Type B pancreatic cell (in vitro differentiated cells): ENCODE measurements at places on chromosomes 2 and 18.
A peak's percentile ranks its signal among the peaks of the same experiment; 100 is the strongest.

DNA sequence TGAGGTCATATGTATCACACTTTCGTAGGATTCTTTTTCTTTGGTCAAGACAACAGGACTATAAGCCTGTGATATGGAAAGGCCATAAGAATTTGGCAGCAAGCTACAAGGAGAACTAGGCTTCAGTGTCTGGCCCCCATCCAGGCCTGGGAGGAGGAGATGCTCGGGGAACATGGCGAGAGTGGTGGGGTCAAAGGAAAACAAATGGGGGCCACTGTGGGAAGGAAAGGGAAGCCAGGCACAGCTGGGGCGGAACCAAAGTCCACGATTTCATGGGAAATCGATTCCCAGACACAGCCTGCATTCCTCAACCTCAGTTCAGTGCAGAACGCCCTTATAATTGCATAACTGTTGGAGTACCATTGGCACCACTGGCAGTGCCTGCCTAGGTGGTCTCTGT lies 58.2 kb downstream of the MBP start:
- no peak for DNase-seq

DNA sequence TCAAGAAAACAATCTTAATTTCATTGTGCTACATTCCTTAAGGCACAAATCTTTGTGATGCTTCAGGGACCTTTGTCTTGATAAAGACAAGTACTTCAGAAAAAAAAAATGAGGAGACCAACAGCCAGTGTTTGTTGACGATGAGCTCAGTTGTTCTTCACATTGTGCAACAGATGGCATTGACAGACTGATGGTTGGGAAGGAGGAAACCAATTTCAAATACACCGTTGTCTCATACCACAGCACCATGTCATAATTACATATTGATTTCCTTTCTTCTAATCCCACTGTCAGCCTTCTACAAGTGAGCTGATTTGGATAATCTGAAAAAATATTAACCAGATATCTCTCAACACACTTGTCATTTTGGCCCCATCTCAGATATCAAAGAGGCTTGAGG lies 53.7 kb upstream of the GRB14 start:
- no peak for DNase-seq

DNA sequence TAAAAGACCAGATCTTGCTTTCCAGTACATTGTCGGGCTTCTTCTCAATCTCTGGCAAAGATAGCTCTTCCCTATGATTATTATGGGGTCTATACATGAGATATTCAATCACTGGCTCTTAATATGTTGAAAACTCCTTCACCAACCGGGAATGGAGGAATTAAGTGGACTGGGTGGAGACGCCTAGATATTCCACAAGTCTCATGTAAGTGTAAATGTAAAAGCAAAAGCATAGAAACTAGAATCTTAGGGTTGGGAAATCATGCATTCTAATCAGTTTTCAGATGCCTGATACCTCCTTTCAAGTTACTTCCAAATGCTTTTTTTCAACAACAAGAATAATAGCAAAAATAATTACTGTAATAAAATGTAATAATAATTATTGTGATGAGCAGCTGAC lies 38.0 kb downstream of the DPP4 start:
- no peak for DNase-seq

- no peak for DNase-seq
Observed at GRCh38 chr18:79317703-79318102, 78.0 kb upstream of the NFATC1 start.

DNA sequence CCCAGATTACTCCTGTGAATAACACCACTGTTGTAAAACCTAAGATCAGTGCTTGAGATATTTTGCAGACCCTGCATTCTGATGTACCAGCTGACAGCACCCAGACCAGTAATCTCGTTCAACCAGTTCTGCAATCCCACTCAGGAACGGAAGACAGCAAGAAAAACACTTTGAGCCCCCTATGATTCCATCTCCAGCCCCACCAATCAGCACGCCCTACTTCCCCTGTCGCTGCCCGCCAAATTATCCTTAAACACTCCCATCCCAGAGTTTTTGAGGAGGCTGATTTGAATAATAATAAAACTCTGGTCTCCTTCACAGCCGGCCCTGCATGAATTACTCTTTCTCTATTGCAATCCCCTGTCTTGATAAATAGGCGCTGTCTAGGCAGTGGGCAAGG lies 173.9 kb upstream of the CDH2 start:
- no peak for DNase-seq

GRCh38 chr2:72916743-72917137 lies 579 bp upstream of the EMX1 start:
- peak; percentile 69 for DNase-seq

- no peak for DNase-seq
Observed at GRCh38 chr2:178397002-178397605, 53.9 kb downstream of the PRKRA start.

GRCh38 chr2:217966423-217967070 lies 36.2 kb downstream of the TNS1 start:
- no peak for DNase-seq

DNA sequence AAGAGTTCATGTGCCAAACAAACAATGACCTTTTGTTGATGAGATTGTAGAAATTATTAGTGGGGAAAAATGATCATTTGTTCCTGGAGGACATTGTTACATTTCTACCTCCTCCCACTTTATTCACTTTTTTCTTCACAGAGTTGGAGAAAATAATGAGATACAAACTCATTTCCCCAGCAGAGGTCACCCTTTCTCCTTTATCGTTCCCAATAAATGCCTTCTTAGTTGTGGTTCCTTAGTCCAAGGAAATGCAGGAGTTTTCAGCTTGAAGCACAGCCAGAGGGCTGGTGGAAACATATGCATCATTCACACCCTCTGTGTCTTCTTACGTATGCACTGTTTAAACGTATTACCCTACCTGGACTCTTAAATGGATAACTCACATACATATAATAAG lies 108.8 kb downstream of the SLC4A3 start:
- no peak for DNase-seq

DNA sequence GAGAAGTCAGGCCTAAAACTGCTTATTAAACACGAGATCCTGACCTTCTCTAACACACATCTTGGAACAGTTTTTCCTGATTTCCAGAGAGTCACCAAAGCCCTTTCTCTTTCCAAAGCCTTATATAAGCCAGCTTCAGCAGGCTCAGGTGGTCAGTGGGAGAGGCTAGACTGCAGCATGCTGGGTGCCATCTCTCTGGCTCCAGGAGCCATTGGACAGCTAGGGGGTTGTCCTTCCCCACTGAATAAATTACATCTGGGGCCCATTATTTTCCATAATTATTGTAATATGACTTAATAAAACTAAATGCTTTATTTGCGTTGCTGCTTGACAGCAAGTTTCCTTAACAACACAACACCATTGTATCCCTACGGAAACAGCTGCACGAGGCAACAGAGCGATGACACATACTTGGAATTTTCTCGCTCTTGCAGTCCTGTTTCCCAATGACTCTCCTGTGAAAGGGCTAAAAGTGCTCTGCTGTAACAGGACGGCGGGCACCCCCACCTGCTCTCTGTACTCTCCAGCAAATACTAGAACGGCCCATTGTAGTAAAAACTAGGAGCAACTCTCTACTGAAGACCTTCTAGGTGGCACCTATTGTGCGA lies 160.6 kb downstream of the RNF144A start:
- no peak for DNase-seq

- no peak for DNase-seq
Observed at GRCh38 chr2:3025984-3026383, 351.6 kb downstream of the EIPR1 start.

DNA sequence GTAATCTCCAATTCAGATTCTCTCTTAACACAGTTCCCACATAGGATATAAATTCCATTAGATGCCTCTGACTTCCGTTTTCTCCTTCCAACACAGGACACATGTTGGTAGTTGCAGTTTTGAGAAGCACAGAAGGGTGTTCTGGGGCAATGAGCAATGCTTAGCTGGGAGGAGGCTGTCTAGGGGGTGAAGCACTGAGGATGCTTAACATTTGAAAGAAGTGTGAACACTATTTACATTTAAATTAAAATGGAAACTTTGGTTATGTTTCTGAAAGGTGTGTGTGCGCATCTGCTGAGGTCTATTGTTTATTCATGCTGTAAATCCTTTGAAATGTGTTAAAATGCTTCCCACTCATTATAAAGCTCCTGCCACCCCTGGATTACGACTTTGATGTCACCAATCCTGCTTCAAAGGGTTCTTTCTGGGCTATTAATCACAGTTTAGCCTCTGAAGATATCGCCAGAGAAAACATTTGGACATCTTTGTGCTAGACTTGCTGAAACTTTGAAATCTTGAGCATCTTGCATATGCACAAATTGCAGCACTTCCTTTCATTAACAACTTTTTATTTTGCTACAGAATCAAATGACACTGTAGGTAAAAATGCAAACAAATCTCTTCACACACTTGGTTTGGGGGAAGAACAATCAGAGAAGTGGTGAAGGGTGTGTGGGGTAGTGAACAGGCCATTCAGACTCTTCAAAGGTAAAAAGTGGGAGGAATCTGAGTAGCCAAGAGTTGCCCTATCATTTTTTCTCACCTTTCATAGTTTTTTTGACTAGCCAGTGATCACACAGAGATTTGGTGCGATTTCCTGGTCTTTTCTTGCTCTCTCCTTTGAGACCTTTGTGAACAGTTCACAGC lies 258.4 kb downstream of the MYO3B start:
- no peak for DNase-seq

DNA sequence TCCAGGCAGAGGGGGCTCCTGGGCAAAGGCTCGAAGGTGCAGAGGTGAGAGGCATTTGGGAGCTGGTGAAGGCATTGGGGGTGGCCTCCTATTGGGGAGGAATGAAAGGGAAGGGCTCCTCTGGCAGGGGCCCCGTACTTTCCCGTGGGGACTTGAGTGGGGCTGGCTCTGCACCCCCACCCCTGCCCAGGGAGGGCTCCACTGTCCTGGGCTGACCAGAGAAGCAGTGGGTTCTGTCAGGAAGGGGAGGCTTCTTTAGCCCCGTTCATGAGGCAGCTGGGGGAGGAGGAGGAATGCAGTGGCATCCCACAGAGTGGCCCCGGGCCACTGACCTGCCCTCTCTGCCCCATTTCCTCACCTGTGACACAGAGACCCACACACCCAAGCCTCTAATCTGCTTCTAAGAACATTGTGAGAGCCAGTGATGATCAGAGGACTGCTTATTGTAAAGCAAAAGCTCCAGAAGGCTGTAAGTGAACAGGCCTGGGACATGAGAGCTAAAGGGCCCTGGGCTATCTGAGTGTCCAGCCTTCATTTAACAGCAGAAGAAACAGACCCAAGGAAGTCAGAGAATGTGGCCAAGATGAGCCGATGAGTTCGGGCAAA lies 38.6 kb upstream of the GPAT2 start:
- DNase-seq = no peak

GRCh38 chr18:48792611-48793380 lies 158.0 kb downstream of the SMAD7 start:
- no peak for DNase-seq

DNA sequence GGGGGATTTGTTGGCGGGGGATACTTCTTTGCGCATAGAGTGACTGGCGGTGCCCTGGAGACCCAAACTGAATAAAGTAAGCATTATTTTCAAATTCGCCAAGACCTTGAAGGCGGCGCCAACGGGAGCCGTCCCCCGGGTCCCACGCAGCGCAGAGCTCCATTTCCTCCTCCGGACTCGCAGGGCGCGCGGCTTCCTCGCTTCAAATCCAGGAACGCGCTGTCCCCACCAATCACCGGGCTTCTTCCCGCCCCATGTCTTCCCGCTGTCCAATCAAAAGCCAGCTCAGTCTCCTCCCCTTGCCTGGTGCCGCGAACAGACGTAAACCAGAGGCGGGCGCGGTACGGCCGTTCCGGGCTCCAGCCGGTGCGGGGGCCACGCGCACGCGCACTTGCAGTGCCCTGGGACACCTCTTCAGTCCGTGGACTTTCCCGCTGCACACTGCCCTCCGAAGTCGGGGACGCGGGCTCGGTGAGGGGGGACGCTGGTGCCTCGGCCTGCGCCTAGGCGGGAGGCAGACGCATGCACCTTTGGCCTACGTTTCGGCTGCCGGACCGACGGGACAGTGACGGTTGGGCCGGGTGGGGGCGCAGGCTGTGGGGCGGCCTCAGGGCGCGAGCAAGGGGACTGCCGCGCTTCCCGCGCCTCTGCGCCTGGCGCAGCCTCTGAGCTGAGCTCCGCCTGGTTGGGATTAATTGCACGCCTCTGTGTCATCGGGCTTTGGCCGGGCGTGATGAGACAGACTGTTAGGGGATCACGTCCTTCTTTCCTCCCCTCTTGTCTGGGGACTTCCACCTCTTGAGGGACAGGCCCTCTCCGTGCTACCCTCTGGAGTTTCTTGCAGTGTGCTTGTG lies at the start of gene CEP192:
CEP192 (plus strand) TSS at position 396 of the 854 bp plus-strand sequence. CDS start 8,063 bp downstream, outside the sequence.
- peak; percentile 97 for DNase-seq

GRCh38 chr18:3683483-3683882 lies 233.5 kb downstream of the TGIF1 start:
- no peak for DNase-seq

DNA sequence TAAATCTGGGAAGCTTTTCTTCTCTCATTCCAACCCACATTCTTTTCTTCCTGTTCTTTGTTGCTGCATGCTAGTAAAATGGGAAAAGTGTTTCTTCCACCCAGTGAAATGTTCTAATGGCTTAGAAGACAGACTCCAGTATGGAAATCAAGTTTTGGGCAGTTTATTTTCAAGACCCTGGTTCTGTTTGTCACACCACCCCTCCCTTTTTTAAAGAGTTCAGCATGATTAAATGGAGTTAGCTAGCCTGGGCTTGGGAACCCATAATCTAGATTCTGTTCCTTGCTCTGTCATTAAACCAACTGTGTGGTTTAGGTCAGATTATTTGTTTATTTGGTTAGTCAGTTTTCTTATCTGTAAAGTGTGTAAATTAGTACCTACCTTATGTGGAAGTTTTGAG lies 151.8 kb upstream of the NT5C1B start:
- no peak for DNase-seq

GRCh38 chr2:208150956-208151355 lies 5.0 kb upstream of the CRYGB start:
- DNase-seq = no peak

- DNase-seq = no peak
Observed at GRCh38 chr2:117851969-117852368, 37.5 kb downstream of the DDX18 start.

GRCh38 chr2:177434475-177434874 lies 41.9 kb downstream of the AGPS start:
- DNase-seq = no peak

GRCh38 chr2:145028101-145028920 lies 508.4 kb upstream of the ZEB2 start:
- DNase-seq = no peak

- peak; percentile 24 for DNase-seq
Observed at GRCh38 chr2:19687017-19687659, 214.6 kb downstream of the TTC32 start.

GRCh38 chr2:231413456-231413855 lies 17.9 kb downstream of the B3GNT7 start:
- DNase-seq = no peak

GRCh38 chr2:191020742-191021381 lies 6.9 kb upstream of the STAT1 start:
- DNase-seq = no peak

DNA sequence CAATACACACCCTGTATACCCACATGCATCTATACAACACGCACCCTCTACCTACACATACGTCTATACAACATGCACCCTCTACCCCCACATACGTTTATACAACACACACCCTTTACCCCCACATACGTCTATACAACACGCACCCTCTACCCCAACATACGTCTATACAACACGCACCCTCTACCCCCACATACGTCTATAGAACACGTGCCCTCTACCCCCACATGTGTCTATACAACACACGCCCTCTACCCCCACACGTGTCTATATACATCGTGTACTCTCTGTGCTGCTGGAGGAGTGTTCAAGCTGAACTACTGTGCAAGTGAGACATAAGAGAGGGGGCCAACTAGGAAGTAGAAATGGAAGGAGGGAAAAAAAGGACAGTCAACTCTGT lies 621.7 kb upstream of the HS6ST1 start:
- DNase-seq = no peak

- no peak for DNase-seq
Observed at GRCh38 chr2:148622366-148622765, 22.2 kb upstream of the EPC2 start.

GRCh38 chr18:70068981-70069380 lies 121.3 kb upstream of the CD226 start:
- DNase-seq = no peak
